ENCODE measurements at places on chromosomes 2 and 18.

DNA sequence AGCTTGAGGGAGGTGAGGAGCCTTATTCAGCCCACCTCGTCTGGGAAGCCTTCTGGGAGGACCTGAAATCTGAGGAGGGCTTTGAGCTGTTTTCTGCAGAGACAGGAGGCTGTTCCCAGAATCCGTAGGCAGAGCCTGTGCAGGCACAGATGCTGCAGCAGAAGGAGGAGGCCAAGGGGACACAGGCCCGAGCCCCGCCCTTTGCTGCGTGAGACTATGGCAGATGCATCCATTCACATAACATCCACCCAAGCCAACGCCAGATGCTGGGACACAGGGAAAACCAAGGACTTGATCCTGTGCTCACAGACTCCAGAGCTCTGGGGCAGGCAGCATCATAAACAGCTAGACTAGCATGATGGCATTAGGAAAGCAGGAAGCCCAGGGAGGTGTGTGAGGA is 98.2 kb downstream of the KCNF1 start:
- no peak for DNase-seq

DNA sequence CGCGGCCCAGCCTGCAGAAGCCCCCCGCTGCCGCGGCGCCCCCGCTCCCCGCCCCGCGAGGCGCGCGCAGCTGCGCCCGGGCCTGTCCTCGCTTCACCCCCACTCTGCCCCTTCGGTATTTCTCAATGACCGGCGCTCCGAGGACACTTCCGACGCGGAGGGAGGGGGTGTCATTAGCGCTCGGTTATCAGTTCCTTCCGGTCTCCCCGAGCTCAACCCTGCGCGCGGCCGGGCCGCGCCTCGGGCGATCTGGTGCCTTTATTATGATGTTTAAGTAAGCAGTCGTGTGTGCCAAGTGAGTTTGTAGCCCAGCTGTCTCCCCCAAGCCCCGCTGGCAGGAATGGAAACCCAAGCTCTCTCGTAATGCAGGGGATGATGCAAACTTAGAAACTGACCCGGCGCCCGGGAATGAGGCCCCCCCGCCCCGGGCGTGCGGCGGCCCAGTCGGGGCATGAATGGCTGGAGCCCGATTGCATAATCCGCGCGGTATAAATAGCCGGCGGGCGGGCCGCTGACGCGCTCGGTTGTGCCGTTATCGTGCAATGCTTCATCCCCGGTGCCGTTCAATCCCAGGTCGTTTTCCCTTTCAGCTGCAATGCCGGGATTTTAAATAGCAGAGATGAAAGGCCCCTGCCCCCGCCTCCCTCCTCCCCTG is 3.9 kb upstream of the SPRED2 start:
- DNase-seq = no peak

GRCh38 chr2:10297959-10298531 is 4.7 kb upstream of the HPCAL1 start:
- DNase-seq = peak; percentile 51

GRCh38 chr18:74496508-74497323 is 553 bp downstream of the CNDP2 start:
- DNase-seq = peak; percentile 16

DNA sequence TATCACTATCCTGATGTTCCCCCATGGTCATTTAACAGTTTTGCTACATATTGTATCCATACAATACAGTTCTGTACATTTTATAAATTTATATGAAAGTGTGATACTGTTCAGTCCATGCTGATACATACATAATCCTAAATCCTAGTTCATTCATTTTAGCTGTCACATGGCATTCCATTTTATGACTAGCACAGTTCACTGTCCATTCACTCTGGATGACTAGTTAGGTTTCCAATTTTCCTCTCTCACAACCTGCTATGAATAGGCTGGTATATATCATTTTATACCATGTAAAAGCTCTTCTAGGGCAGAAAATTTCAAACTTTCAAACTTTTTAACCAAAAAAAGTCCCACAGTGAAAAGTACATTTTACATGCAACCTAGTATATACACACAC is 15.2 kb downstream of the SMAD2 start:
- no peak for DNase-seq

GRCh38 chr18:68714366-68714711 is 569 bp downstream of the TMX3 start:
- no peak for DNase-seq

GRCh38 chr2:46118656-46119371 is 178.4 kb upstream of the EPAS1 start:
- DNase-seq = no peak

DNA sequence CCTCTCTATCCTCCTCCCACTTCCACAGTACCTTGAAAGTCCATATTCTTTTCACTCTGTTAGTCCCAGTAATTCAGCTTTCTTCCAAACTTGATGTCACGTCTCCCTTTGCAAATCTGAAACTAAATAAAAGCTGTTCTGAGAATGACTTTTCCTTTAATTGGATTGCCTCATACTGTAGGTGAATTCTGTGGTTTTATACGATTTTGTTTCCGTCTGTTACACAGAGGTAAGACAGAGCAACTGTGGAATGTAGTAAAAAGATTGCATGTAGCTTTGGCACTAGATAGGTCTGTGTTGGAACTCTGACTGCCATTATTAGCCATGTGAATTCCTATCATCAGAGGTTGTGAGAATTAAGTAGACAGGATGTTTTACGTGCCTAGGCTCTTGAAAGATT is 25.9 kb downstream of the MALT1 start:
- no peak for DNase-seq

DNA sequence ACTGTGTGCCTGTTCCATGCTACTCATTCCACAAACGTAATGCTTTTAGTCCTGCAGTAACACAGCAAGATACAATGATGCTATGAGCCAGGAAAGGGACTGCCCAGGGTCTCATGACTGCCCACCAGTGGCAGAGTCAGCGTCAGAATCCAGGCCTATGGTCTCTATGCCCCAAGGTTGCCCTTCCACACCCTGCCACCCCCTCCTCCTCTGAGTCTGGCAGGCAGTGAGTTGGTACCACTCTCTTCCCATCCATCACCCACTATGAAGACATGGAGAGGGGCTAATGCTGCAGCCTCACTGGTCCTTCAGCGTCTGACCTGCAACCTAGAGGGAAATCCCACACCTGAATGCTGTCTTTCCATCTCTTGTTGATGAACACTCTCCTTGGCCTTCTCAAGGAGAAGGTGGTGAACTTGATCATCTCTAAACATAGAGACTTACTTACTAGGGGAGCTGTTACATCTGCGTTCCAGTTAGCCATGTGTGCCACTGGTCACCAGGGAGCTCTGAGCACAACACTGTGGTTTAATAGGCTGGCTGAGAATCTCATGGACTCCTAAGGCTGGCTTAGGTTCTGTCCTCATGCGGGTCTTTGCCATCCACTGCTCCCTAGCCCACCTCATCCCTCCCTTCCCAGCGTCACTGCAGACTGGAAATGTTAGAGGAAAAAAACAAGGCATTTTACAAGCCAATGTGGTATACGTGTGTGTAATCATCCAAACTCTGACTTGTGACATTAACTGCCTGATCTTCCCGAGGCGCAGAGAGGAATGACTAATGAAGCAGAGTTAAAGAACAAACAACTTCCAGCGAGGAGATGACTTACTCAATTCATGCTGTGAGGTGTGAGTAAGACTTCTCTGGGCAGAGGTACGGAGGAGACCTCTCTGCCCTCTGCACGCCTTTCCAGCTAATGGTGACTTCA is 28.8 kb downstream of the STEAP3 start:
- DNase-seq = no peak

DNA sequence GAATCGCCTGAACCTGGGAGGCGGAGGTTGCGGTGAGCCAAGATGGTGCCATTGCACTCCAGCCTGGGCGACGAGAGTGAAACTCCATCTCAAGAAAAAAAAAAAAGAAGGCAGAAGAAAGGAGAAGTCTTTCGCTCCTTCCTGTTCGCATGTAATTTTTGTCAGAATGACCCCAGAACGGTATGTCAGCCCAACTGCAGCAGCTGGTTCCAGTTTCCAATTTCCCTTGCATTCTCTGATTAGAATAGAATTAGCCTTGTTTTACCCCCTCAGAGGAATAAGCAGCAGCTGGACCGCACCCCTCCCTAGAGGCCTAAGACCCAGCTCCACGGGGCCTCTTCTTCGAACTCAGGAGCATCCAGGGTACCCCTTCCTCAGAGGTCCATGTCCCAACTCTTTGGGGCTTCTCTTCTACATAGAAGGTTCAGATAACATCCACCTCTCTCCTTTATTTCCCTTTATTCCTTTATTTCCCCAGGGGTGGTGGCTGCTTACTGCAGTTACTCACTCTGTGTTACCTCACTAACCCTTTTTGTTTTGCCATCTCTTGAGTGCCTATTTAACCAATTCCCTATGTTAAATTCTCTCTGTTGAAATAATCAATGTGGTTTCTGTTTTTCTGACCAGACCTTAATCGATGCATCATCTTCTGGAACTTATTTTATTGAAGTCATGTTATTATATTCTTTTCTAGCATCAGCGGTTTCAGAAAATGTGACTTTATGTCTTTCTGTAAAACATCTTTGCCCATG is 7.2 kb upstream of the PUM2 start:
- no peak for DNase-seq

GRCh38 chr2:104858006-104858978 is 4.4 kb downstream of the POU3F3 start:
- no peak for DNase-seq

- DNase-seq = no peak
Measured at GRCh38 chr18:47526147-47526546, 274.7 kb upstream of the SKOR2 start.

DNA sequence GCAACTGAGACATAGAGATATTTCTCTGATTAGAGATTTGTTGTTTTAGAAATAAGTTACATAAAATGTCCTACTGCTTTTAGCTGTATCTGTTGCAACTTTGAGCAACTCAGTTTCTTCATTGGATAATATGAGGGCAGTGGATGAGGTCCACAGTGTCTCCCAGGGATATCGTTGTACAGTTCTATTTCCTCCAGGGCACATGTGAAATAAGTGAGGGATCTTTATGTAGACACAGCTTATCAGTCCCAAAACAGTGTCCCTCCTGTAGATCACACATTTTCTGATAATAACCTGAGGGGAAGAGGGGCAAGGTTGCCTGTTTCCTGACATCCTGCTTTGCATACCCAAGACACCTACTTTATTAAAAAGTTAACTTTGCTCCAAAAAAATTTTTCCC is 1231.2 kb upstream of the ZEB2 start:
- DNase-seq = no peak

GRCh38 chr2:903223-903900 is 47.3 kb upstream of the SNTG2 start:
- DNase-seq = no peak

GRCh38 chr2:149451417-149452165 is 121.2 kb downstream of the LYPD6 start:
- DNase-seq = no peak

DNA sequence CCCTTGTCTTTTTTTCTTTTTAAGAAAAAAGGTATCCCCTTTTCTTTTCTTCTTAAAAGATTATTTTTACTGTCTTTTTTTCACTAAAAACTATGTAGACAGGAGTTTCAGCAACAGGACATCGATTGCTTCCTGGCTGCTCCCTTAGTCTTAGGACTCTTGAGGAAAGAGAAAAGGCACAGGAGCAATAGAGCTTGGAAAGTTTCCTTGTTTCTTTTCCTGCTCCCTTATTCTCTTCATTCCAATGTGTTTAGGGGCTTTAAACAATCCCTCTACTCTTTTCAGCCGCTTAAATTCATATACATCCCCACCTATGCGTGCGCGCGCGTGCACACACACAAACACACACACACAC is 225.9 kb upstream of the FBXO11 start:
- no peak for DNase-seq

GRCh38 chr2:140457483-140457882 is 1673.3 kb downstream of the LRP1B start:
- DNase-seq = no peak

DNA sequence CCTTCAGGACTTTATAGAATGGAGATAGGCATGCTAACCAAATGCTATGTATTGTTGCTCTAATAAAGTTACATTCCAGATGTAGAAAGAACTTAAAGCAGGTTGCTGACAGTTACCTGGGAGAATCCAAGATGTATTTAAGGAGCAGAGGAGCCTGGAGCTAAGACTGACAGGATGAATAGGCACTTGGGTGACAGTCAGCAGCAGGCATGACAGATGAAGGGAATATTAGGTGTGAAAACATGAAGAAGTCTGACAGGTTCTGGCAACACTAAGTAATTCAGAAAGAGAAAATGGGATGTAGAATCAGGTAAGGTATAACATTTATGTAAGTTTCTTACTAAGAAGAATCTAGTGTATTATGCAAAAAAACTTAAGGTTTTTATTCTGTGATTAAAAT is 232.0 kb downstream of the DSC3 start:
- no peak for DNase-seq

DNA sequence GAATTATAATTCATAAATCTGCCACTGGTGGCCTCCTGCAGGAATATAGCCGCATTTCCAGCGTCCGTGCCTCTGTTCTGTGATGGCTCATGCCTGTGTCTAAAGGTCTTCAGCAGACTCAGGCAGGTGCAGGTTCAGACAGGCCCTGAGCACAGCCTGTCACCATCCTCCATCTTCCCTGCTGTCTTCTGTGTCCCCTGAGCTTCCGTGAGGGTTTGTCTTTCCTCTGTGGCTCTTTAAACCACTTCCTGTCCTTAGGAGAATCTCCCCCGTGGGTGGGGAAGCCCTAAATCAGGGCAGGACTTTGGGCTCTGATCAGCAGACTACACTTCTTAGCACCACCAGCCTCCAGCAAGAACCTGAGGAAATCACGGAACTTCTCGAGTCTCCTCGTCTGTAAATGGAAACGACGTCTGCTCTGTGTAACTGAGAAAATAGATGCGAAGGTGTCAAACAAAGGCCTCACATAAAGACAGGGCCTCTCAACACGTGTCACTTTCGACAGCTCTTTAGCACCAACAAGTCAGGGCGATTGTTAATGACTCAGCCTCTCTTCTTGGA is 24.1 kb upstream of the NFATC1 start:
- DNase-seq = no peak

- no peak for DNase-seq
Measured at GRCh38 chr2:62187246-62187645, 8.7 kb upstream of the B3GNT2 start.

DNA sequence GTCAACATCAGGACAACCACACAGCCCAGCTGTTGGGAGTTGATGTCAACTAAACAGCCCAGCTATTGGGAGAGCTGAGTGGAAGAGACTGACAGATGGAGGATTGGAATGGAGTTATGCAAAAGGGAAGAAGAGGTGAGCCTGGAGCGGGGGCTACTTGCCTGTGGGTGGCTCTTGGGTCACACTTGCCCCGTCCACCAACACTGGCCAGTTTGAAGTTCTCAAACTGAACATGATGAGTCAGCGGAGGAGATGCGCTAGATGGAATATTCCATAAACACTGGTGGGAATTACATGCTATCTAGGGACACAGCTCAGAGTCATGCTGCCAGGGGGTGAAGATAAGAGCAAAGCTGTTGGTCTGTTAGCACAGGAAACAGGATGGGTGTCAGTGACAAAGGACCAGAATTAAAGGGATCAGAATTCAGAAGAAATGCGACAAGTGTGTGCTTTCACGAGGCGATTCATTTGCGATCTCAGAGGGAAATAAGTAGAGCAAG is 33.2 kb upstream of the AGAP1 start:
- DNase-seq = no peak

- no peak for DNase-seq
Measured at GRCh38 chr2:199228887-199229819, 228.6 kb downstream of the SATB2 start.
